ENCODE measurements at places on chromosomes 16 and 17.

- peak; percentile 87 for DNase-seq
Measured at GRCh38 chr16:72927199-72928089, 120.5 kb downstream of the ZFHX3 start.

DNA sequence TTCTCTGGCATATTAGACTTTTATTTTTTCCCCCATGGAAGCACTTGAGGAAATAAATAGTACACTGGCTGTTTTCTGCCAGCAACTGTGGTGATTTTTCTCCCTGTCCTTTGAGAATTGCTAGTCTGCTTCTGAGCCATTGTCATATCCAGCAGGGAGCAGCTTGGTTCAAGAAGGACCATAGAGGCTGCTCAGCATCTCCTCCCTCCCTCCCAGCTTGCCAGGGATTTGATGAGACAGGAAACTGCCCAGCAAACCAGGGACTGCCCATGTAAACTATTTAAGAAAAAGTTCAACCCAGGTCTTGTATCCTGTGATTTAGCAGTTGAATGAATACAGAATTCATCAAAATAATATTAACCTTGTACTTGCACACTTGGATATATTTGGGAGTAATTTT lies 39.5 kb downstream of the CYB5B start:
- no peak for DNase-seq

- peak; percentile 80 for DNase-seq
Measured at GRCh38 chr16:592518-593306, 2.8 kb downstream of the RAB40C start.

- peak; percentile 92 for DNase-seq
Measured at GRCh38 chr16:70576431-70577255, 53.0 kb downstream of the SF3B3 start.

GRCh38 chr16:50197582-50197981 lies 44.5 kb downstream of the TENT4B start:
- peak; percentile 45 for DNase-seq

DNA sequence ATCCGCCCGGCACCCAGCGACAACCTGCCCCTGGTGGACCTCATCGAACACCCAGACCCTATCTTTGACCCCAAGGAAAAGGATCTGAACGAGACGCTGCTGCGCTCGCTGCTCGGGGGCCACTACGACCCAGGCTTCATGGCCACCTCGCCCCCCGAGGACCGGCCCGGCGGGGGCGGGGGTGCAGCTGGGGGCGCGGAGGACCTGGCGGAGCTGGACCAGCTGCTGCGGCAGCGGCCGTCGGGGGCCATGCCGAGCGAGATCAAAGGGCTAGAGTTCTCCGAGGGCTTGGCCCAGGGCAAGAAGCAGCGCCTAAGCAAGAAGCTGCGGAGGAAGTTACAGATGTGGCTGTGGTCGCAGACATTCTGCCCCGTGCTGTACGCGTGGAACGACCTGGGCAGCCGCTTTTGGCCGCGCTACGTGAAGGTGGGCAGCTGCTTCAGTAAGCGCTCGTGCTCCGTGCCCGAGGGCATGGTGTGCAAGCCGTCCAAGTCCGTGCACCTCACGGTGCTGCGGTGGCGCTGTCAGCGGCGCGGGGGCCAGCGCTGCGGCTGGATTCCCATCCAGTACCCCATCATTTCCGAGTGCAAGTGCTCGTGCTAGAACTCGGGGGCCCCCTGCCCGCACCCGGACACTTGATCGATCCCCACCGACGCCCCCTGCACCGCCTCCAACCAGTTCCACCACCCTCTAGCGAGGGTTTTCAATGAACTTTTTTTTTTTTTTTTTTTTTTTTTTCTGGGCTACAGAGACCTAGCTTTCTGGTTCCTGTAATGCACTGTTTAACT lies 1.0 kb downstream of the NOG start:
- peak; percentile 24 for DNase-seq

All from suppressor macrophage treated with lipopolysaccharide for 1 hour (primary cell).